ENCODE measurements at places on chromosomes 1 and 21.

DNA sequence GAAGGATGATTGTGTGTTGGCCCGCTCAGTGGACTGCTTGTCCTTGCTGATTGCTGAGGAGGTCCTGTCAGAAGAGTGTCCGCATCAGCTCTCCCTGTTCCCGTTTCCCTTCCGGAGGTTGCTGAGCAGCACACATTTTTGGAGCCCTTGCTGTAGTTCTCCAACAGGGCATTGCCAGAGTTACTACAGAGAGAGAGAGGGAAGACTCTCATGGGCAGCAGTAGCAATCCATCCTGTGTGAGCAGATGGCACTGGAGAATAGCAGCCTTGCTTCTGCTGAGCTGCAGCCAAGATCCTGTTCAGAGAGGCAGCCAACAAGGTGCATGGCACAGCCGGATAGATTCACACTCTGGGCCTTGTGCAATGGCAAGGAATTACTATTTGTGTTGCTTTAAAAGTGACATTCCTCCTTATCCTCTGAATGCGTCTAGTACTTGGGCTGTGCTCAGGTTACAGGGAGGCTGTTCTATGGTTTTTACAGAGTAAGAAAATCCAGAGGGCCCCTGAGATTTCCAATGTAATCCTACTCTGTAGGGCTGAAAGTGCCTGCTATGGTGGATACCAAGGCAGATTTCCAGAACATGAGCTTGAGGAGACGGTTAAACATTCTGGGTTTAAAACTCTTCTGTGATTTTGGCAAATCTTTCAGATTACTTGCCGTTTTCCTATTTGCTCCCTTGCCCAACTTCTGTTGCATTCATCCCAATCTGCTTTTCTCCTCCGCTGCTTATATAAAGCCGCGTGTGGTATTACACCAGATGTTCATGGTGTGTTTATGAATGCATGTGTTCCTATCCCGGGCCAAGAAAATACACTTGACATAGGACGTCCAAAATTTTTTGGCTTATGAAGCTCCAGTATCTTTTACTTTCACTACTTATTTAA, 27.4 kb downstream of the AK4 start:
- peak; percentile 46 for DNase-seq

GRCh38 chr1:37433171-37433570, 41.2 kb upstream of the ZC3H12A start:
- no peak for DNase-seq

- no peak for DNase-seq
These were observed 39.2 kb upstream of the LRRC8D start for GRCh38 chr1:89781494-89782126.

DNA sequence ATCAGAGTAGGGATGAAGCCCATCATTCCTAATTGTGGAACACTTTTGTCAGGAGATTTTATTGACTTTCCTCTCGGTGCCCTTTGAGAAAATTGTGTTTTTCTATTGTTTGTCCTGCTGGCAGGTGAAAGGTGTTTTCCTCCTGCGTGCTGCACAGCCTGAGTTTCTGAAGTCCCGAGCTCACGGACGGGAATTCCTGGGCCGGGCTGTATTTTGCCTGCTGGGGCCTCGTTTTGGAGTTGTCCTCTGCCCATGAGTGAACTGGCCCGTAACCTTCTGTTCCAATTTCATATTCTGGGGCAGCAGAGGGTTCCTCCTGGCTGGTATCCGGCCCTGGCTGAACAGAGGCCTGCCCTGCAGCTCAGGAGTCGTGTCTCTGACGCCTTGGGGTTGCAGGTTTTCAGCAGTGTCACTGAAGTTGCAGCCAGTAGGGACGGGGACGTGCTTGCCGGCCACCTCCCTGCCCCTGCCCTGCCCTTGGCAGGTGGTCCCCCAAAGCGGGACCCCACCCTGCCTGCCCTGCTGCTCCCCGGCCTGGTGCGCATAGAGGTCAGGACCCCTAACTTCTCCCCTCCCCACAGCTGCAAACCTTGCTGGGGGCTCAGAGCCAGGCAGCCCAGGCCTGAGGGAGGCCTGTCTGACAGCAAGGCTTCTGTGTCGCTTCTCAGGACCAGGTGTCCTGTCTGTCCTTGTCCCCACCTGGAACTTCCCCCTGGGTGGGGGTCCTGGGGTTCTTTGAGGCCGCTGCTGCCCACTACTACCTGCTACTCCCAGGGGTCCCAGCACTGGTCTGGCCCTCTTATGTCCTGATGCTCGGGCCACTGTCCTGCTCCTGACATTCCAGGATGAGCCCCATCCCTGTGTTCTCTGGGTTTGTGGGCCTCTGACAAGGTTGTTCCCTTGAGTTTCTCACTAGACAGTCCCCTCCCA, 49.0 kb downstream of the SLX9 start:
- no peak for DNase-seq

- DNase-seq, result no peak
These were observed 42.9 kb downstream of the UMODL1 start for GRCh38 chr21:42113926-42114409.

DNA sequence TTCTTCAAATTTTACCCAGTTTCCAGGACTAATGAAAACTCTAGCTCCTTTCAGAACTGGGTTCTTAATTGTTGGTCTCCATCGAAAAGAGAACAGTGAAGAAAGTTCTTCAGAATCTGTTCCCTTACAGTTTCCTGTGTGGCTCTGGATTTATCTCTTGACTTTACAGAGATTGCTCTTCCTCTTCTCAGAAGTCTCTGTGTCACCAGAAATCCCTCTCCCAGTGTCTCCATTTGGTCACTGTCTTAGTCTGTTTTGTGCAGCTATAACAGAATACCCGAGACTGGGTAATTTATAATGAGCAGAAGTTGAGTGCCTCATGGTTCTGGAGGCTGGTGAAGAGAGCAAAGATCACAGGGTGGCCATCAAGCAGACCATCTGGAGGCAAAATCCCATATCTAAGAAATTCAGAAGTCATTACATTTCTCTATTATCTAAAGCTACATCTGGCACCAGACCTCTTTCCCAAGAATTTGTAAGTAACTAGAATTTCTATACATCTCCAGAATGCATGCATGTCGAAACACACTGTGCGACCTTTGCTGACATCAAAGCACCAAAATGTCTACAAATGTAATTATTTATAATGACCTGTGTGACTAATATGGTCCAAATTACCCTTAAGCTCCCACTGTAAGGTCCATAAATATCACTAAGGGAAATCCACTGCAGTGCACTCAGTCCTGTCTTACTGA, 65.4 kb upstream of the KRTAP19-8 start:
- no peak for DNase-seq

- DNase-seq, result no peak
These were observed 176.7 kb downstream of the TRIM33 start for GRCh38 chr1:114334297-114334696.

DNA sequence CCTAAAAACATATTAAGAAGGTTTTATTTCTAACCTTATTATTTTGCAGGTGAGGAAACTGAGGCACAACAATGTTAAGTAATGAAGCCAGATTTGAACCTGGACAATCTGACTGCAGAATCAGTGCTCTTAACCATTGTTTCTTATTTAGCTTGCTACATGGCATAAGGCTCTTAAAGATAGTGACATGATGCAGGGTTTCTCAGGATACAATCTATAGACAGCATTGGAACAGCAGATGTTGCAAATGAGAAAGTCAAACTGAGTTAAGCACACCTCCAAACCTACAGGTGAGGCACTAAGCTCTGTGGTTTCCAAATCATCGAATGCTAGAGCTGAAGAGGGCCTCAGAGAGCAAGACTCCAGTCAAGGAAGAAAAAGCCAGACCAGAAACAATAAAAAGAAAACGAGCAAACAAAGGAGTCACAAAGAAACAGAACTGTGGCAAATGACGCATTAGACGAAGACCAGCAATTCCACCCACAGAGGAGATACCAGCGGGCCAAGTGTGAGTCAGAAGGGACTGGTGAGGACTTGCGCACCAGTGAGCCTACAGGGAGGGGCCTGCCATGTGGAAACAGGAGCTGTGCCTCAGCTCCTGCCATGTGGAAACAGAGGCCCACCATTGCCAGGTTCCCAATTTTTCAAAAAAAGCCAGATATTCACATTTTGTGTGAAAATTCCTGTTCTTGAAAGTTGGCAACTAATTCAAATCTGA, 14.4 kb downstream of the CD58 start:
- no peak for DNase-seq

- DNase-seq, result no peak
These were observed 2.0 kb downstream of the MEF2D start for GRCh38 chr1:156498432-156499193.

GRCh38 chr1:234728740-234729139, 118.8 kb upstream of the IRF2BP2 start:
- DNase-seq, result no peak
